ENCODE measurements at places on chromosomes 16 and 17. TPM values are rescaled to one million over a fixed set of nuclear protein-coding genes. Genes with fewer than 3 reads are reported as not detected.

DNA sequence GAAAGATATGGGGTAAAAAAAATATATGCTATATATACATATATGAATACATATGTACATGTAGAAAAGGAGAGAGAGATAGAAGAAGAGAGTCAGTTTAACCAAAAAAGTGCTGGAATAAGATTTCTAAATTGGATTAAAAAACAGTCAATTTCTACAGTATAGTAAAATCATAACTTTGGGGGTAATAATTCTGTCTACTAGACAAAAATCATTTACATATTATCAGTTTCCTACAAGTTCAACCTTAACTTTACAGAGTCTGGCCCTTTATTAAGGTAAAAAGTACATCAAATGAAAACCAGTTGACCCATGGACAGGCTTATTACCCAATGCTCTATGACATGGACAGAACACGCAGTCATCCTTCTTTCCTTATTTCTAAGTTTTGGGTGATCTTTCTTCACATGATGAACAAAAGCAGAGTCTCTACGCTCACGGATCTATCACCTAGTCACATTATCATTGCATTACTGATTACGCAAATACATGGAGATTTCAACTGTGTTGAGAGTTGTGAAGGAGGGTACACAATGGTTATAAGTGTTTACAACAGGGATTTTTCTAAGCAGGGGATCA is 63.9 kb upstream of the SMIM36 start:
- H3K27me3 ChIP-seq = no peaks in the 10 kb centered on the region
- peak overlapping the region; percentile 6 for H3K27ac ChIP-seq
- H3K4me3 ChIP-seq = no peak overlapping the region
- H3K36me3 ChIP-seq = no peaks in the 10 kb centered on the region

The TP53TG3B gene
- not detected for total RNA-seq

GRCh38 chr17:7897090-7897489 is 8.5 kb downstream of the CHD3 start:
- H3K27me3 ChIP-seq = no peaks in the 10 kb centered on the region
- H3K27ac ChIP-seq = no peak overlapping the region
- H3K36me3 ChIP-seq = peaks cover 83% of the 10 kb centered on the region
- no peak for DNase-seq

- no peaks in the 10 kb centered on the region for H3K36me3 ChIP-seq
- no peak for DNase-seq
- H3K4me3 ChIP-seq = no peak overlapping the region
- H3K4me1 ChIP-seq = peaks cover 26% of the 10 kb centered on the region
- no peak overlapping the region for H3K27ac ChIP-seq
Measured at GRCh38 chr17:83204230-83204725, 124.9 kb downstream of the METRNL start.

- no peaks in the 10 kb centered on the region for H3K27me3 ChIP-seq
- H3K4me3 ChIP-seq = no peak overlapping the region
- no peak overlapping the region for H3K27ac ChIP-seq
- DNase-seq = no peak
Measured at GRCh38 chr16:55499951-55500529, 8.8 kb upstream of the LPCAT2 start.

- no peaks in the 10 kb centered on the region for H3K36me3 ChIP-seq
- DNase-seq = no peak
- no peaks in the 10 kb centered on the region for H3K27me3 ChIP-seq
Measured at GRCh38 chr17:33520426-33521330, 227.6 kb upstream of the ASIC2 start.

- H3K36me3 ChIP-seq = no peaks in the 10 kb centered on the region
- no peaks in the 10 kb centered on the region for H3K27me3 ChIP-seq
- DNase-seq = no peak
- no peak overlapping the region for H3K27ac ChIP-seq
- H3K4me1 ChIP-seq = no peaks in the 10 kb centered on the region
Measured at GRCh38 chr16:14423344-14423743, 206.7 kb downstream of the PARN start.

The LITAF gene
- total RNA-seq = 199 TPM

The SPNS2 gene
- total RNA-seq = 0.50 TPM

The CDH13 gene
- total RNA-seq = not detected

The FBXL19 gene
- total RNA-seq = 29.2 TPM

GRCh38 chr17:12078791-12079190 is 58.1 kb downstream of the MAP2K4 start:
- no peaks in the 10 kb centered on the region for H3K27me3 ChIP-seq
- DNase-seq = no peak
- H3K4me3 ChIP-seq = no peak overlapping the region
- H3K4me1 ChIP-seq = no peaks in the 10 kb centered on the region
- peaks cover 8% of the 10 kb centered on the region for H3K36me3 ChIP-seq

DNA sequence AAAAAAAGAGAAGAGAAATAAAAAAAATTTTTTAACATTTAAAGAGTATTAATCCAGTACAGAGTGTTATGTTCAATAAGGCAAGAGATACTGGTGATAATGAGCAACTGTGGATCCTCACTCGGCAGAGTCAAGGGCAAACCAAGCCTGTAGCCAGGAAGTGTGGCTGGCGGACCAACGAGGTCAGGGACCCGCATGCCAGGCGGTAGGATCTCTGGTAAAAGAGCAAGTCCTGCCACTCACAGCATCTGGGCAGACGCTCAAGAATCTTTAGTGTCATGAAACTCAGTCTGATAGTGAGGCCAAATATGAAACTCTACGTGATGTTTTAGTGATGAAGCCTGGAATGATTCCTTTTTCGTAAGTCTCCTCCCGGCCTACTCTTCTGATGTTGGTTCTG is 8.3 kb upstream of the GEMIN4 start:
- H3K27me3 ChIP-seq = no peaks in the 10 kb centered on the region
- H3K4me1 ChIP-seq = no peaks in the 10 kb centered on the region
- peaks cover 24% of the 10 kb centered on the region for H3K36me3 ChIP-seq
- no peak for DNase-seq

The PER1 gene
- 26.5 TPM for total RNA-seq

DNA sequence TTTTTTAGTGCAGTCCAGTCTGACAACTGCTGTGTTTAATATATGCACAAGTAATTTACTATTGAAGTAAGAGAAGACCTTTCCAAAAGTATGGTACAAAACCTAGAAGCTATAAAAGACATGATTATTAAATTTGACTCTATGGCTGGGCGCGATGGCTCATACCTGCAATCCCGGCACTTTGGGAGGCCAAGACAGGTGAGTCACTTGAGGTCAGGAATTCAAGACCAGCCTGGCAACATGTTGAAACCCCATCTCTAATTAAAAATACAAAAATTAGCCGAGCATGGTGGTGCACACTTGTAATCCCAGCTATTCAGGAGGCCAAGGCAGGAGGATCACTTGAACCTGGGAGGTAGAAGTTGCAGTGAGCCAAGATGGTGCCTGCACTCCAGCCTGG is 41.4 kb upstream of the VWA3A start:
- H3K36me3 ChIP-seq = no peaks in the 10 kb centered on the region
- no peak overlapping the region for H3K27ac ChIP-seq
- H3K27me3 ChIP-seq = no peaks in the 10 kb centered on the region
- peaks cover 5% of the 10 kb centered on the region for H3K4me1 ChIP-seq
- no peak overlapping the region for H3K4me3 ChIP-seq

The SPNS3 gene
- 7.3 TPM for total RNA-seq

- no peak overlapping the region for H3K27ac ChIP-seq
- no peak for DNase-seq
- H3K27me3 ChIP-seq = no peaks in the 10 kb centered on the region
- no peak overlapping the region for H3K4me3 ChIP-seq
- H3K4me1 ChIP-seq = peaks cover 54% of the 10 kb centered on the region
- H3K36me3 ChIP-seq = no peaks in the 10 kb centered on the region
Measured at GRCh38 chr16:82649766-82650165, 23.0 kb downstream of the CDH13 start.

DNA sequence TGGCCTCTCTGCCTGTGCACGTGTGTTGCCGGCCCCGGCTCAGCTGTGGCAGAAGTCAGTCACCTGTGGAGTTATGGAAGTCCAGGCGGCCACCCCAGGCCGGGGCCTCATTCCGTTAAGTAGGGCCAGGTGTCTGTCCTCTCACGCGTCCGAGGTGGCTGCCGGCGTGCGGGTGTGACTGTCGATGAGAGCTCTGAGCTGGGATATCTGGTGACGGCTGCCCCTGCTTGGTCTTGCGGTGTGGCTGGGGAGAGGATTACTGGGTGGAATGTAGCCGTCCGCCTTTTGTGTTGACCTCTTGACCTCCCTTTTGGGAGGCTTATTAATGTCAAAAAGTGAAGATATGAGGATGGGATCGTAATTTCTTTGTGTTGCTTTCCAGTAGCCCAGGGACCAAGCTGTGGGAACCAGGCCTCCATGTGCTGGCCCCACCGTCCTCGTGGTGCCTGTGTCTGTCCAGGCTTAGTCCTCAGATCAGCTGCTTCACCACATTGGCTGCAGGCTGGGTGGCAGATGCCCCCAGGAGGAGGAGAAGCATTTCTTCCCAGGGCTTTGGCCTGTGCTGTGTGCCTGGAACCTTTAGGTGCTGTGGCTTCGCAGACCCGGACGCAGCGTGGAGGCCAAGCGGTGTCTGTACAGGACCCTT is 23.0 kb upstream of the ZNF750 start:
- no peaks in the 10 kb centered on the region for H3K27me3 ChIP-seq
- peaks cover 92% of the 10 kb centered on the region for H3K4me1 ChIP-seq
- no peak overlapping the region for H3K4me3 ChIP-seq
- H3K27ac ChIP-seq = no peak overlapping the region
- no peak for DNase-seq

The KRT33B gene
- not detected for total RNA-seq

The PRMT7 gene
- total RNA-seq = 61.1 TPM

DNA sequence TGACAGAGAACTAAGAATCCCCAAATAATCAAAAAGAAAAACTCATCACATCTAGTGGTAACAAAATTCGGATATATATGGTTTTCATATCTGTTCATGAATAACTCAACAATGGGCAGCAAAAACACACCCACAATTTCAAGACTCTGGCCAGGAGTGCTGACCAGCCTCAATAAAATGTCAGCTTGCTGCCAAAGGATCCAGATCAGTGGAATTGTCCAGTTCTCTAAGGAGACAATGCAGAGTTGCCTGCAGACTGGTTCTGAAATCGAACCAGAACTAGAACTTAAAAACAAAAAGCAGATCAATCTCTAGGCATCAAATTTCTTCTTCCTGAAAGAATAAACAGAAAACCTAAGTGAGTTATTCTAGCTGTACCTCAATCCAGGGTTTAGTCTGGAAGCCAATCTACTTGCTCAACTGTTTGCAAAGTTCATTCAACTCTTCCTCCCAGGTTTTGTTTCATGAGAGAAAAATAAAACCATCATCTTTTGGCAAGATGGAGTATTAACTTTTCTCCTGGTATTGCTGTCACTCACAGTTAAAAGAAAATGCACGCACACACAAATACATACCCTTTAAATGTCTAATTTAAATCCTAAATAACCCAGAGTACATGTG is 61.0 kb downstream of the CFDP1 start:
- H3K4me3 ChIP-seq = no peak overlapping the region
- H3K27ac ChIP-seq = no peak overlapping the region
- H3K36me3 ChIP-seq = no peaks in the 10 kb centered on the region
- DNase-seq = no peak
- no peaks in the 10 kb centered on the region for H3K27me3 ChIP-seq

The KCNAB3 gene
- total RNA-seq = 6.7 TPM

DNA sequence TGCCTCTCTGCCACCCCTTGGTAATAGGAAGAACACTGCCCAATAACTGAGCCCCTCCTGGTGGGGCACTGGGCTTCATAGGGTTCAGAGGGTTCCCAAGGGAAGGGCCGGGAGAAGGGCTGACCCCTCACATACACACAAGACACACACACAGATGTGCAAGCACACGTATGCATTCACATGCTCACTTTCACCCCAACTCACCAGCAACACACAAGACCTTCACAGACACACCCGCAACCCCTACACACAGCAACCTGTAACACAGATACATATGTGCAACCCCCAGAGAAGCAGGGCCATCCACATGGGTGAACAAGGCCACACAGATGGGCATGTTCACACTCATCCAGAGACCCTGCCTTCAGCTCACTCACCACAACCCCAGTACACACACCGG is 225.1 kb downstream of the ZNF423 start:
- H3K4me3 ChIP-seq = no peak overlapping the region
- no peak for DNase-seq
- no peaks in the 10 kb centered on the region for H3K4me1 ChIP-seq
- H3K27me3 ChIP-seq = no peaks in the 10 kb centered on the region

The OR1F1 gene
- not detected for total RNA-seq

DNA sequence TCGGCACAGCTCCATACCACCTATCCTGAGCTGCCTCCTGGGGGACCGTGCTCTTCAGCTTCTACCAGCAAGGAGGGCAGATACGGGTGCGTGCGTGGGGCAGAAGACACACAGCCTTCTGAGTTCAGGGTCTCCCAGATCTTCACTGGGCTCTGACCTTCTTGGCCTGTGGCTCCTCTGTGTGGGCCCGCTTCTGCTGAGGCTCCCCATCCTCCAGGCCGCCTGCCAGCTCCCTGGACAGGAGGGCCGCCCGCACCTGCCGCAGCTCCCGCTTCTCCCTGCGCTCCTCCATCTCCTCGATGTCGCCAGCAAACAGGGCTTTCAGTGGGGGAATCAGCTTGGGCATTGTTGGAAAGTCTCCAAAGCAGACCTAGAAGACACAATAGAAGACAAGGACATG is 25.2 kb downstream of the ELAC2 start:
- no peak overlapping the region for H3K27ac ChIP-seq
- H3K4me3 ChIP-seq = no peak overlapping the region
- DNase-seq = no peak

GRCh38 chr16:84841787-84842300 is 22.1 kb downstream of the CRISPLD2 start:
- no peak overlapping the region for H3K4me3 ChIP-seq
- no peak overlapping the region for H3K27ac ChIP-seq
- no peak for DNase-seq
- peaks cover 9% of the 10 kb centered on the region for H3K27me3 ChIP-seq
- H3K36me3 ChIP-seq = no peaks in the 10 kb centered on the region

DNA sequence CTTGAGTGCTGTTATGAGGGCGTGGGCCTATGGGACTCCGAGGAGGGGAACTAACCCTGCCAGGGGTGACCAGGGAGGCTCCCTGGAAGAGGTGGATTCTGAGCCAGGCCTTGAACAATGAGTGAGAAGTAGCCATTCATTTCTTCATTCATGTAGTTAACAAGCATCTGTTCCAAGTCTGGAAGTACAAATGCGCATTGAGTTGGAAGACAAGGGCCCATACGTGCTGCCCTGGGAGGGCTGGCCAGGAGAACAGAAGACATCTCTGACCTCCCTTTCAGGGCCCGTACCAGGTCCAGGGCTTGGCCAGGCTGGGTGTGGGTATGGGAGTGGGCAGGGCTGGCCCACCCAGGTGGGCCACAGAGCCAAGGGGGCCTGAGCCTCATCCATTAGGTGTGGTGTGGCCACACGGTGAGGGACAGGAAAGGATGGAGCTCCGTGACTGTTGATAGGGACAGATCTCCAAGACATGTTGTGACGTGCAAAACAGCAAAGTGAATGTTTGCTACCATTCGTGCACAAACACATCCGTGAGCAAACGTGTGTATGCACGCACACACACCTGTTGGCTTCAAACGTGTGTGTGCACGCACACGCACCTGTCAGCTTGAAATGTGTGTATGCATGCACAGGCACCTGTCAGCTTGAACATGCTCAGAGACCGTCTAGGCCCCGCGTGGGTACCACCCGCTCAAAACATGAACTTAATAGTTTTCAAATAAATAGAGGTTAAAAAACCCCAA is 46.8 kb downstream of the ZDHHC7 start:
- H3K36me3 ChIP-seq = no peaks in the 10 kb centered on the region
- H3K27me3 ChIP-seq = no peaks in the 10 kb centered on the region
- no peak overlapping the region for H3K4me3 ChIP-seq
- no peak for DNase-seq

- H3K36me3 ChIP-seq = no peaks in the 10 kb centered on the region
- peak overlapping the region; percentile 96 for H3K27ac ChIP-seq
Measured at GRCh38 chr16:20899071-20899470, 1.1 kb downstream of the DCUN1D3 start.

Measured in CD8-positive, alpha-beta memory T cell (primary cell).